Small intestine (tissue), 16 donors: ENCODE measurements at places on chromosomes 3 and 15.

DNA sequence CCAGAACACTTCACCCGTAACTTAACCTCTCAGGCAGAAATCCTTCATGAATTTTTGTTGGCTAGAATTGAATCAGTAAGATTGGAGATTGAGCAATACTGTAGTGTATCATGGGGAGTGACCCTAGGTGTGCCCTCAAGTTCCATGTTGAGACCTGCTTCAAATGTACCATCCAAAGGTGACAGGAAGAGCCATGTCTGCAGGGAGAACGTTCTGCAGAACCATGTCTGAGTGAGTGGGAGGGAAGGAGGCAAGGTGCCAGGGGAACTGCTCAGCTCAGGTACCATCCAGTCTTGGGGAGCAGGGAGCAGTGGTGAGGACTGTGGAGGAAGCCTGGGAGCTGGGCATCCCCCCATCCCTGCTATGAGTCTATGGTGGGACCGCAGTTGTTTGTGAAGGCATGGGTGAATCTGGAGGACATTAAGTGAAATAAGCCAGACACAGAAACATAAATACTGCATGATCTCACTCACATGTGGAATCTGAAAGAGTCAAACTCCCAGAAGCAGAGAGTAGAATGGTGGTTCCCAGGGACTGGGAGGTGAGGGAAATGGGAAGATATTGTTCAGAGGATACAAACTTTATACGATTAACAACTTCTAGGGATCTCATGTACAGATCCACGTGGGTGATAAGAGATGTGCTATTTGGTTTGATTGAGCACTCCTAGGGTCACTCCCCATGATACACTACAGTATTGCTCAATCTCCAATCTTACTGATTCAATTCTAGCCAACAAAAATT, 23.3 kb downstream of the CFAP161 start:
- DNase-seq: no peak

- DNase-seq: no peak
These were observed 376.6 kb downstream of the MAGI1 start for GRCh38 chr3:65662095-65662494.

DNA sequence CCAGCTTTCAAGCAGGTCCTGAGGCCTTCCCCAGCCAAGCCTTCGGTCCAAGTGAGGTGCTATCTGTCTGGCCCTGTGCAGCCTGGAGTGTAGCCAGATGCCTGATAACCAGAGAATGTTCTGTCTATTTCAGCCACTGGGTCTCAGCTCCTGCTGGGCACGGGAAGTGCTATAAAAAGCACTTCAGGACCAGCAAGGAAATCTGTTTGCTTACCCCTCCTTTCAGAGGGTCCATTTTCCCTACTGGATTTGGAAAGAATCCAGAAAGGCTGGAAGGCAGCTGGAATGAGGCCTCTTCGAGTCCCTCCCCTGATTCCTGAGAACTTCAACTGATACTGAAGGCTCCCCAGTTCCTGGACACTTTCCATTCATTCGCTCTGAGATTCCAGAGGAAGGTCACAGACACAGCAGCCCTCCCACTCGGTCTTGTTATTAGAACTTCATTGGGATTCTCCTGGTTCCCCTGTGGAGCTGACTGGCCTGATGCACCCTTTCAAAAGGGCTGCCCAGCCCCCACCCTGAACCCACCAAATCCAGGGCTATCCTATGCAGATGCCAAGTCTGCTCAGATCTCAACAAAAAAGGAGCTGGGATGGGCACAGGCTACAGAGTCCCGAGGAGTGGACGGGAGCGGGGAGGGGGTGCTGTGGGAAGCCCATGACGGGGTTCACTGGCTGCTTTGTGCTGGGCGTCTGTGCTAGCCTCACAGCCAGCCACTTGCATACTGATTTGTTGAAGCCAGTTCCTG, 70.4 kb downstream of the UMPS start:
- DNase-seq: no peak

- no peak for DNase-seq
These were observed 113.1 kb downstream of the ATG7 start for GRCh38 chr3:11385326-11385725.

- no peak for DNase-seq
These were observed 83.4 kb downstream of the VPS8 start for GRCh38 chr3:184895350-184895749.
